Left renal cortex interstitium (tissue), 4 donors: ENCODE measurements at places on chromosomes 16 and 17. TPM values are rescaled to one million over a fixed set of nuclear protein-coding genes. Genes with fewer than 3 reads are reported as not detected.

SREBF1 gene
- polyA plus RNA-seq = 58.1 TPM

ARHGDIG gene
- polyA plus RNA-seq = 2.1 TPM

CTRB2 gene
- not detected for polyA plus RNA-seq

PRR35 gene
- 8.2 TPM for polyA plus RNA-seq

SCGB1C2 gene
- polyA plus RNA-seq = 2.0 TPM

RAB37 gene
- 4.9 TPM for polyA plus RNA-seq

HID1 gene
- 15.2 TPM for polyA plus RNA-seq

PRRT2 gene
- 10.0 TPM for polyA plus RNA-seq

TNFRSF13B gene
- polyA plus RNA-seq = not detected

DRG2 gene
- polyA plus RNA-seq = 34.0 TPM

CBLN1 gene
- 0.17 TPM for polyA plus RNA-seq

EFCAB5 gene
- 1.3 TPM for polyA plus RNA-seq

YPEL3 gene
- polyA plus RNA-seq = 70.5 TPM

CCDC137 gene
- polyA plus RNA-seq = 20.4 TPM

- DNase-seq = no peak
Measured at GRCh38 chr16:12828206-12828605, 24.5 kb upstream of the CPPED1 start.

- DNase-seq = no peak
Measured at GRCh38 chr17:53646835-53647234, 175.9 kb upstream of the KIF2B start.

- no peak for DNase-seq
Measured at GRCh38 chr17:49450181-49450580, 35.5 kb upstream of the PHB1 start.

DNA sequence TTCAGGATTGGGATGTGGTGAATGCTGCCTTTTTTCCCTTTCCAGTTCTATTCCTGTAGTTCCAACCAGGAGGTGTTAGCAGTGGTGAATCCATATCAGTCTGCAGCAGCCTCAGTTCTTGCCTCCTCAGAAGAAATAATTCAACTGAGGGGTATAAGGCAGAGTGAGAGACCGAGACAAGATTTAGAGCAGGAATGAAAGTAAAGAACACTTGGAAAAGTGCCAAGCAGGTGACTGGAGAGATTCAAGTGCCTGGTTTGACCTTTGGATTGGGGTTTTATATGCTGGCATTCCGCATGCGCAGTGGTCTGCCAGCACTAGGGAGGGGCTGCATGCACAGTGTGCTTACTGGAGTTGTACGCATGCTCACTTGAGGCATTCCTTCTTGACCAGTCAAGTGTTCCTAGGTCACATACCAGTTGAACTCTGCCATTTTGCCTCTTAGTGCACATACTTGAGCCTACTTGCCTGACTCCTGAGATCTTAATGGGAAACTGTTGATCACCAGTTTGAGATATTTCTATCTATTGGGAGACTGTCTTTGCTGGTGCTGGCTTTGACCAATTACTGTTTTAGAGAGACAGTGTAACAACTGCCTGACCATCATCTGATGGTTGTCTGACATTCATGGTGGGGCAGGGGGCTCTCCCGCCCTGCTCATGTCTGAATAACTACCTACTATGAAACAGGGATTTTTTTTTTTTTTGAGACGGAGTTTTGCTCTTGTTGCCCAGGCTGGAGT is 680 bp upstream of the CCL15 start:
- no peak for DNase-seq

DNA sequence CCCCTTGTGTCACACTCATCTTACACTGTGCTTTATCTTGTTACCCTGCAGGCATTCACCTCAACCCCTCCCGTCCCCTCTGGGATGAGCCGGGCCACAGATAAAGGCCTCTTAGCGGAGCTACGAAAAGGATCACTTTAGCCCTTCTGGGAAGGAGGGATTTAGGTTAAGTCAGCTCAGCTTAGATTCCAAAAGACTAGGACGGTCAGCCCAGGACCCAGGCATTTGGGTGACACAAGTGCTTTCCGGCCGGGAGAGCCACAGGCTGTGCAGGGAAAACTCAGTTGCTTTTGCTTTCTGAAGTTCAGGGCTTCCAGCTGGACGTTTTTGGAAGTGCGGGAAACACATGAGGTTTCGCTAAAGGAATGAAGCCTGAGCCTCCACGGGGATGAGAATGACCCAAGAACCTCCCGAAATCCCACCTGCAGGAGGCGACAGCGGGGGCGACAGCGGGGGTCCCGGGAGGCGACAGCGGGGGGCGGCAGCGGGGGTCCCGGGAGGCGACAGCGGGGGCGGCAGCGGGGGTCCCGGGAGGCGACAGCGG is 11.6 kb upstream of the METRNL start:
- DNase-seq = no peak

DNA sequence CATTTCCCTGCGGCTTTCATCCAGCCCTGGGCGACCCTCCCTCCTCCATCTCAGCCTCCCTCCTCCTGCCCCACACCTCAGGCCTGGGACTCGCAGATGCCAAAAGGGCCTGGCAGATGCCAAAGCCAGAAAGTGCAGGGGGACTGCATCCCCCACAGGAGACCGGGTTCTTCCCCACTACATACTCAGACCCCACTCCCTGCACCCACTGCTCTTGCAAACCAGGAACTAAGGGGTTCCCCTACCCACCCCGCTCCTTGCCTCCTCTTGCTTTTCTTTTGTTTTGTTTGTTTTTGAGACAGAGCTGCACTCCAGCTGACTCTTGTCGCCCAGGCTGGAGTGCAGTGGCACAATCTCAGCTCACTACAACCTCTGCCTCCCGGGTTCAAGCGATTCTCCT is 3.2 kb downstream of the HS3ST6 start:
- no peak for DNase-seq

- no peak for DNase-seq
Measured at GRCh38 chr16:84535851-84536250, 31.4 kb upstream of the MEAK7 start.

- DNase-seq = no peak
Measured at GRCh38 chr16:2270588-2271470, 2.9 kb upstream of the RNPS1 start.

- DNase-seq = no peak
Measured at GRCh38 chr16:685967-686366, 1.8 kb upstream of the JMJD8 start.

- no peak for DNase-seq
Measured at GRCh38 chr16:22789281-22789945, 24.5 kb upstream of the HS3ST2 start.

DNA sequence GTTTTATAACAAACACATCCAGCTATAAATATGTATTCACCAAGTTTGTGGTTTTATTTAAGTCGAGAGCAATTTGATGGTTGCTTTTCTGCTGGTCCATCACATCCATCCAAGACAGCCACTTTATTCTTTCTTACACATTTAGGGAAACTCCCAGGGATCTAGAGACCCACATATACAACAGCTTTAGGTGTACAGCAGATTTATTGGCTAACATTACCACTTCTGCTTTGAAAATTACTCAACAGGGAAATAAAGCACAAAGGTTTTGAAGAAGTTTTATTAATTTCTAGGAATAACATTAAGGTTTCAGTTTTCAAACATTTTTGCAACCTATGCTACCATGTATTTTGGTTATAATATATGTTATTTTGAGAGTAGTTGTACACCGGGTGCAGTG is 6.9 kb downstream of the ERCC4 start:
- no peak for DNase-seq

GRCh38 chr17:81553616-81554181 is 1.5 kb upstream of the FAAP100 start:
- DNase-seq = no peak

GRCh38 chr17:57638284-57638683 is 106.8 kb downstream of the CCDC182 start:
- no peak for DNase-seq

DNA sequence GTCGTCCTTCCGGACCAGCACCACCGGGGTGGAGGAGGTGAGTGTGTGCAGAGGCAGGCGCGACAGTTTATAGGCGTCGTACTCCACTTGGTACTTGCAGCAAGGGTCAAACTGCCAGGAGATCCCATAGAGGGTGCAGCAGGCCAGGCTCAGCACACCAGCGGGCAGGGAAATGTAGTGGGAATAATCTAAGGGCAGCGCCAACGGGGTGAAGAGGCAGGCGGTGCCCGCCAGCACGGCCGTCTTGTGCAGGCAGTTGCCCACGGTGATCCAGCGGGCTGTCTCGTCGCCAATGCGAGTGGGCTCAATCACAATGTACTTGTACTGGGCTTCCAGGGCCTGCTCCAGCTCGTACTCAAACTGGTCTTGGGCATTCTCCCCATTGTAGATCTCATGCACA is 15.6 kb downstream of the TMEM11 start:
- DNase-seq = no peak

DNA sequence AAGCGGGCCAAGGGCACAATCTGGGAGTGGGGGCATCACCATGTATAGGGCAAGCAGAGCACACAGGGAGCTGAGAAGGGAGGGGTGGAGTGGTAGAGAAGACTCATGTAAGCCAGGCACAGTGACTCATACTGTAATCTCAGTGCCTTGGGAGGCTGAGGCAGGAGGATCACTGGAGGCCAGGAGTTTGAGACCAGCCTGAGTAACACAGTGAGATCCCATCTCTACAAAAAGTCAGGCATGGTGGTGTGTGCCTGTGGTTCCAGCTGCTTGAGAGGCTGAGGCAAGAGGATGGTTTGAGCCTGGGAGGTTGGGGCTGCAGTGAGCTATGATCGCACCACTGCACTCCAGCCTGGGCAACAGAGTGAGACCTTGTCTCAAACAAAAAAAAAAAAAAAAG is 40.8 kb downstream of the ARHGAP27 start:
- no peak for DNase-seq

DNA sequence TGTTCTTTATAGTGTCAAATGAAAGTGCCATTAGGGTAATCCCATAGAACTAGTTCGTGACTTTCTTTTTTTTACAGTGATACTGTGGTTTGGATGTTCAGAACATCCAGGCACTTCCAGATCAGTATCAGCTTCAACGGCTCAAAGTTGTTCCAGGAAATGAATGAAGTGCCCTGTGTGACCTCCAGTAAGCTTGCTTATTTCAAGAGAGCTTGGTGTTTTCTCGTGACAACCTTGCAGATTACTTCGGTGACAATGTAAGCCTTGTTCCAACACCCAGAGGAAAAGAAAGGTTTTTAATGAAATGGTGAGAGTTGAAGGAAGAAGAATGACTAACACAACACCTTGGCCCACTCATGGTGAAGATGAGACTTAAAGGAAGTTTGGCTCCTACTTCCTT is 16.0 kb upstream of the KCNJ16 start:
- DNase-seq = no peak

GRCh38 chr17:67573987-67574657 is 143.6 kb upstream of the NOL11 start:
- no peak for DNase-seq

- DNase-seq = no peak
Measured at GRCh38 chr17:17837380-17837821, 615 bp upstream of the SREBF1 start.

DNA sequence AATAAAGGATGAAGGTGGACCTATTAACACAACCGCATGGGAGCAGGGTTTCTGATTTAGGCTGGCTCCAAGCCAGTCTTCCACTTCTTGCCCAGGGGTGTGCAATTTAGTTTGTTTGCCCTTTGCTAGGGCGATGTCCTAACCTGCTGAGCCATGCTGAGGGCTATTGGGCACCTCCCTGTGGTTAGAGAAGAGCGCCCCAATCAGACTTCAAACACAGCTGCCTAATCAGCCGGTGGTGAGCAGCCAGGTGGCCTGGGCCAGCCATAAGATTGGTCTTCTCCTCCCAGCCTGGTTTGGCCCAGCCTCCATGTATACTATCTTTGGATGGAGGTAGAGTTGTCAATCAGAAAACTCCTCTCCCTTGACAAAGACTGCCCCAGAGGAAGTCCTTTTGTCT is 15.7 kb downstream of the TMEM94 start:
- DNase-seq = no peak

DNA sequence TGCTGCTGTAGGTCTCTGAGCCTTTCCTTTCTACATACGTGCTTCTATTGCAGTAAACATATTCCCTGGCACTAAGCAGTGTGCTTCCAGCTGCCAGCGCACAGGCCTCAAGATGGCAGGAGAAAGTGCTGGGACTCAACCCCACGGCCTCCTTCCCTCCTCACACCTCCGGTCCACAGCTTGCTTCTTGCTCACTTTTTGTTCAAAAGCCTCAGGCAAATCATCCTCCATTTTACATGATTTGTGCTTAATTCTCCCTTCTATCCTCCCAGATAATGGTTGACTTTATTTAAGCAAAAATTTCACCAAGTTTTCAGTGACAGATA is 5.4 kb downstream of the CDK5R1 start:
- no peak for DNase-seq

DNA sequence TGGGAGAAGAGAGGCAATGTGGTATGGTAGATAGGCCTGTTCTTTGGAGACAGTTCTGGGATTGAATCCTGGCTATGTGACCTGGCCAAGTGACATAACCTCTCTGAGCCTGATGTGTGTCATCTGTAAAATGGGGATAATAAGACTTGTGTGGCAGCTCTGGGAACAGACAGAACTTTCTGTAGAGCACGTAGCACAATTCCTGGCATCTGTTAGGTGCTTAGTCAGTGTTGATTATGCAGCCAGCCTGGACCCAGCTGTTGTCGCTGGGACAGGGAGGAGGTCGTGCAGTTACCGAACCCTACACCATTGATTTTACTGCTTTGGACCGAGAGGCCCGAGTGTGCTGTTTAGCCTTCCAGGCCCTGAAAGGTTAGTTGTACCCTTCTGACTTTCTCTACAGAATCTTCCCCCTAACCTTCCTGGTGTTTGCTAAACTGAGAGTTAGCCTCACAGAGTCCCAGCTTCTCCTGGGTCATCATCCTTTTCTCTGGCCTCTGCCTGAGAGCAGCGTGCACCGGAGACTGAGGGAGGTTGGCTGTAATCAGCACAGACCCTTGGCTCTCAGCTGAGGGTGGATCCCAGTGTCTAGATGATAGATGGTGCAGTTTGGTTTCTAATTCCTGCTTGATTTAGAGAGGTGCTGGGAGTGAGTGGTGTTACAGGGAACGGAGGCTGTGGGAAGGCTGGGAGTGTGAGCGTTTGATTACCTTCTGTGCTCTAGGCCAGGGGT is 31.9 kb downstream of the MSI2 start:
- DNase-seq = no peak

DNA sequence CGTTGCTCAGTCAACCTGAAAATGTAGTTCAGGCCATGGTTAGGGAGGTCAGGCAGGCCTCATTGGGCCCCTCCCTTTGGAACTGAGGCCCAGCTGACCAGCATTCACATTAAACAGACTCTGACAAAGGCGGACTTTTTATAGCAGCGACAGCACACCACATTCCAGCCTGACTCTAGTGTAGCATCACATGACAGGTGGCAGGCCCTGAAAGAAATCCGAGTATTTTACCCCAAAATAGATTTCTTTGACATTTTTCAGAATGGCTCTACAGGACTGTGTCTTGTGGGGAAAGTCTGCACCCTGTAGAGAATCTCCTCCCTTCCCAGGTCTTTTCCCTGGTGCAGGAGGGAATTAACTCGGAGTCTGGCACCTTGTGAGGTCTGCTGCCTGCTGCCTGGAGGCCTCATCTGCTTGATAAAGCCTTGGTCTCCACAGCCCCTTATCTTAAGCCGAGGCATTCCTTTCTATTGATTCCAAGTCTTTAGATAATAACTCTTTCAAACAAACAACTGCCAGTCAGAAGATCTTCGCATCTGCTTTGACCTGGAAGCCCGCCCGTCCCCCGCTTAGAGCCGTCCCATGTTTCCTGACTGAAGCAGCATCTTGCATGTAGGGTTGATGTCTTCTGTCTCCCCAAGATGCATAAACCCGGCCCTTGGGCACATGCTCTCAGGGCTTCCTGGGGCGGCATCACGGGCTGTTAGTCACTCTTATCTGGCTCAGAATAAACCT is 44.0 kb upstream of the CAPN15 start:
- no peak for DNase-seq
